Activated naive CD8-positive, alpha-beta T cell treated with anti-CD3 and anti-CD28 coated beads, Interleukin-2, amount 10 ng/mL, durations not matched to agents 7 days and 5 days (primary cell): ENCODE measurements at places on chromosomes 3 and 15.
A peak's percentile ranks its signal among the peaks of the same experiment; 100 is the strongest.

DNA sequence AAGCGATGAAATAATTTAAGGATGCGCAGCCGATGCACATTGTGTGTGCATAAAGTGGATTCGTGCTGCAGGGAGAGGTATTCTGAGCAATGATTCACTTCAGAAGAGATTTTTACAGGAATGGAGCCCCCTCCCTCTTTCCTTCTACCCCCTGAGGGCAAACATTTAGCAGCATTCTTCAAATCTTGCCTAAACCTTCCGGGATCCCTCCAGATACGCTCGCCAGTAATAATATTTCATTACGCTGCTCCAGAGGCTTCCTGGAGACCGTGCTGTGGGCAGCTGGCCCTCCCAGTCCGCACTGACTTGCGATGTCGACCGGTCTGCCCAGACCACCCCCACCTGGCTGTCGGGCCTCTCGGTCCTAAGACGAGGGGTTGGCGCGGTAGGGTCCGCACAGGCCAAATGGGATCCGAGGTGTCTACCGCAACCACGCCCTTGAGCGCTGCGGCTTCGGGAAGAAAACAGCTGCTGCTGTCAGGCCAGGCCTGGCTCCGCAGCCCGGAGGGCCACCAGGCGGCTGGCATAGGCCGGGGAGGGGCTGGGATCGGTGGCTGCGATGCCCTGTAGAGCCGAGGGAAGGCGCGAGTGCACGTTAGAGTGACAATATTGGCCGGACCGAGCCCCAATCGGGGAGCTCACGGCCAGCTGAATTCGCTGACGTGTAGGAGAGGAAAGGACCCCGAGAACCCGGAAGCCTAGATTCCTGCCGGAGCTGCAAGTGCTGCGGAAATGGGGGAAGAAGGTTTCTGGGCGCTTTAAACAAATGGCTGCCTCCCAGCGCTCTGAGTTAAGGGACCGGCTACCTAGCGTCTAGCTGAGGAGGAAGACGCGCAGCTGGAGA, 14.3 kb downstream of the ZIC4 start:
- no peak for DNase-seq

GRCh38 chr15:39403640-39404117, 177.2 kb upstream of the THBS1 start:
- DNase-seq, result no peak

GRCh38 chr3:150059241-150059640, 88.5 kb upstream of the PFN2 start:
- no peak for DNase-seq

GRCh38 chr3:128348805-128349531, 117.7 kb downstream of the DNAJB8 start:
- DNase-seq, result no peak

GRCh38 chr3:16081661-16082060, 92.8 kb upstream of the GALNT15 start:
- no peak for DNase-seq

GRCh38 chr3:176919836-176920765, 277.2 kb downstream of the TBL1XR1 start:
- DNase-seq, result no peak

- no peak for DNase-seq
Measured at GRCh38 chr3:157785102-157785826, 282.0 kb upstream of the VEPH1 start.

DNA sequence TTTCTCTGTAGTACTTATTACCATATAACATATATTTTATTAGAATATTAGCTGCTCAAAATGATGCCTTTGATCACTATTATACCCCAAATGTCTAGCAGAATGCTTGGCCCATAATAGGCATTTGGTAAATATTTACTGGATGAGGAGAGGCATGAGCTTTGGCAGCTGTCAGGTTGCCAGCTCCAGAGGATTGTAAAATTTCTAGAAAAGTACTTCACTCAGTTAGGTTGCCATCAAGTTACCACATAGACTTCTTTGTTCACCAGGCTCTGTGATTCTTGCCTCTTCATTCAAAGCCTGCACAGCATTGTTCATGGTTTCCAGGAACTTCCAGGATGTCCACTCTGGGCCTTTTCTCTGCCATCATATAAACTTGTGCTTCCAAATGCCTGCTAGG, 582.8 kb downstream of the PDCD6IP start:
- no peak for DNase-seq

DNA sequence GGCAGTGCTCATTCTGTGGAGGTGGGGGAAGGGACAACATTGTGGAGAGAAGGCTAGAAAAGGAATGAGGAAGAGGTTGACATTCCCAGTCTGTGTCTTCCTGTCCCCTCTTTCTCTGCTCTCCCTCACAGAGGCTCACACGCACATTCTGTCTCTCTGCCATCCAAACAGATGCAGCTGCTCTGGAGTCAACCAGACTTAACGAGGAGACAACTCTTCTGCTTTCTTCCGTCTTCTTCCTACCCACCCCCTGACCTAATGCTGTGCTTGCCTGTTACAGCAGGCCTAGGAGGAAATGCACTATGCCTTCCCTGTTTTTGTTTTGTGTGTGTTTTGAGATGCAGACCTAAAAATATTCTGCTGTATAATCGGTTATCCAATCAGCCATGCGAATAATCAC, 121.9 kb downstream of the CACNA1D start:
- DNase-seq, result no peak

DNA sequence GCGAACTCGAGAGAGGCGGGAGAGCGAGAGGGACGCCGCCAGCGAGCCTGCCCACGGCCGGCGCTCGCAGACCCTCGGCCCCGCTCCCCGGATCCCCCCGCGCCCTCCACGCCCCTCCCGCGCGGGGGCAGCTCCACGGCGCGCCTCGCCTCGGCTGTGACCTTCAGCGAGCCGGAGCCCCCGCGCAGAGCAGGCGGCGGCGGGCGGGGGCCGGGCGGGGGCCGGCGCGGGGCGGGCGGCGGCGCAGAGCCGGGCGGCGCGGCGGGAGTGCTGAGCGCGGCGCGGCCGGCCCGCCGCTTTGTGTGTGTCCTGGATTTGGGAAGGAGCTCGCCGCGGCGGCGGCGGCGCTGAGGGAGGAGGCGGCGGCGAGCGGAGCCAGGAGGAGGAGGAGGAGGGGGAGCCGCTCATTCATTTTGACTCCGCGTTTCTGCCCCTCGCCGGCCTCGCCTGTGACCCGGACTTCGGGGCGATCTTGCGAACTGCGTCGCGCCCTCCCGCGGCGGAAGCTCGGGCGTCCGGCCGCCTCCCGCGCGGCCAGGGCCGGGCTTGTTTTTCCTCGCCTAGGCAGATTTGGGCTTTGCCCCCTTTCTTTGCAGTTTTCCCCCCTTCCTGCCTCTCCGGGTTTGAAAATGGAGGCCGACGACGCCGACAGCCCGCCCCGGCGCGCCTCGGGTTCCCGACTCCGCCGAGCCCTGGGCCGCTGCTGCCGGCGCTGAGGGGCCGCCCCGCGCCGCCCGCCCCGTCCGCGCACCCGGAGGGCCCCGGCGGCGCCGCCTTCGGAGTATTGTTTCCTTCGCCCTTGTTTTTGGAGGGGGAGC, 524 bp downstream of the IGF1R start:
- peak; percentile 71 for DNase-seq
